ENCODE measurements at places on chromosomes 6 and 20.

DNA sequence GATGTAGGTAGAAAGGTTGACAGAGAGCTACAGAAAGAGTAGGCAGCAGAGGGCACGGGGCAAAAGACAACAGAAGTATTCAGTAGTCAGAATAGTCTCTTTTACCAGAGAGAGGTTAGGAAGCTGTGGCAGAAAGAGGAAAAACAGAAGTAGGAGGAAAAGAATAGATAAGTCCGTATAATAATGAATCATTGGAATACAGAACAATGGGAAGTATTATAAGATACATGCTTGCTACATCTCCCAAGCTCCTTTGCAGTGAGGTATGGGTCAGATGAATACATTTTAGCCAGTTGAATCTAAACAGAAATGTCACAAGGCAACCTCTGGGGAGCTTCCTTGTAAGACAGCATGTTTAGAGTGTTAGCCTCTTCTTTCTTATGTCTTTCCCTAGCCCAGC is 570.5 kb upstream of the CITED2 start:
- peak; percentile 38 for DNase-seq

- DNase-seq: no peak
Measured at GRCh38 chr20:46194409-46194808, 76.3 kb downstream of the CD40 start.

DNA sequence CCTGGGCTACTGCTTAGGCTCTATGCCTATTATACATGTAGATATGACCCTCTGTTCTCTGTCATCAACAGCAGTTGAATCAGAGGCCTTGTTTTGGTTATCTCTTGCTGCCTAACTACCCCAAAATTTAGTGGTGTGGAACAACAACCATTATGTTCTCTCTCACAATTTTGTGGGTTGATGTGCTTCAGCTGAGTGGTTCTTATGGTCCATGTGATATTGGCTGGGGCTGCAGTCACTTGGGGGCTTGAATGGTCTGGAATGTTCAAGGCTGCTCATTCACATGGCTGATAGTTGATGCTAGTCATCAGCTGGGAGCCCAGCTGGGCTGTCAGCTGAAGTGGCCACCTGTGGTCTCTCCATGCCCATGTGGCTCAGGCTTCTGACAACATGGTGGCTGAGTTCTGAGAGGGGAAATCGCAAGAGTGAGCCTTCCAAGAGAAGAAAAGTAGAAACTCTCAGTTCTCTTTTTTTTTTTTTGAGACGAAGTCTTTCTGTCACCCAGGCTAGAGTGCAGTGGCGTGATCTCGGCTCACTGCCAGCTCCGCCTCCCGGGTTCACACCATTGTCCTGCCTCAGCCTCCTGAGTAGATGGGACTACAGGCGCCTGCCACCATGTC is 47.8 kb downstream of the SHLD1 start:
- no peak for DNase-seq

GRCh38 chr6:44855562-44856411 is 468.3 kb downstream of the CDC5L start:
- no peak for DNase-seq

DNA sequence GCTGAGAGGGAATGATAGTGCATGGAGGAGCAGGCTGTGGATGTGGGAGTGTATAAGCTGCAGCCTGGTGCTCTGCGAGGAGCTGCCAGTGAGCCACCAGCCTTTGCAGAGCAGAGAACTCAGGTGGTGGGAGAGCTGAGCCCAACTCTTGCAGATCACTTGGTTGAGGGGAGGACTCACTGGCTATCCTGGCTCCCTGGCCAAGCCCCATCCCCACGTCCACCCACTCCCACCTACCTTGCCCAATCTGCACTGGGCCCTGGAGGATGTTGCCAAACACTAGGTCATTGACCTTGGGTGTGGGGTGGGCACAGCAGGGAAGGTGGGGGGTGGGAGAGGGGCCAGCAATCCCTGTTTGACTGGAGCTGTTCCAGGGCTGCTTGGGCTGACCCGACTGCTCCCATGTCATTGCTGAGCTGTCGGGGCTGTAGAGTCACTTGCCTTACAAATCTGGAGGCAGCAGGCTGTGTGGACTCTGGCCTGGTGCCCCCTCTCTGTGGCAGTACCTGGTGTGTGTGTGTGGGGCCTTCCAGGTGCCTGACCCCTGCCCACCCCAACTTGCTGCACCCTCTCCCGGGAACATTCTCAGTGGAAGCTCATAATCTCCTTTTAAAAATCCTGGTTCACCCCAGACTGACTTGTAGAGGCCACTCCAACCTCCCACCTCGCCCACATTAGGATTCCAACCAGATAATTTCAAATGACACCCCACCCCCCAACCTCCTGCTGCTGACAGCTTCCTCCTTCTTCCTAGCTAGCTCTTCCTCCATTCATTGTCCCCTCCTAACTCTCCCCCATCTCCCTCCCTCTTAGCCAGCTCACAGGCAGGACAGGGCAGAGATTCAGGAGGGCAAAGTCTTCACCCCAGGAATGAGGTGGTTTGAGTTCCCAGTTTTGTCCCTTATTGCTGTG is 162.3 kb downstream of the MRPL14 start:
- no peak for DNase-seq

- DNase-seq: no peak
Measured at GRCh38 chr20:58100731-58101356, 127.6 kb downstream of the ANKRD60 start.

GRCh38 chr20:22465622-22466446 is 118.5 kb downstream of the FOXA2 start:
- DNase-seq: no peak

DNA sequence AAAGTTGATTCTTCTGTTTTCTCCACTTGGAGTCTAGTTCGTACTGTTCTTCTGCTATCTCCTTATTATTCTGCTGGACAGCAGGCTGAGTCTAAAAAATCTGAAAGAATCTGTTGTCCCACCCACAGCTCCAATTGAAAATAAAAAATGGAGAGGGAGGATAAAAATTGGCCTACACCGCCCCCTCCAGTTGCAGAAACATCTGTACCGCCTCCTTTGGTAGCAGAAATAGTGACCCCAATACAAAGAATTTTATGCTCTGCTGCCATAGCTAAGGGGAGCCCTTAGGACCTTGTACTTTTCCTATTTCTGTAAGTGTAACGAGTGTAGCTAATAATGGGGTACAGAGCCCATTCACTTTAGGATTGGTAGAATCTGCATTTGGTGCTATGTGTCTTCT is 4.9 kb upstream of the FKBP1A start:
- peak; percentile 39 for DNase-seq

DNA sequence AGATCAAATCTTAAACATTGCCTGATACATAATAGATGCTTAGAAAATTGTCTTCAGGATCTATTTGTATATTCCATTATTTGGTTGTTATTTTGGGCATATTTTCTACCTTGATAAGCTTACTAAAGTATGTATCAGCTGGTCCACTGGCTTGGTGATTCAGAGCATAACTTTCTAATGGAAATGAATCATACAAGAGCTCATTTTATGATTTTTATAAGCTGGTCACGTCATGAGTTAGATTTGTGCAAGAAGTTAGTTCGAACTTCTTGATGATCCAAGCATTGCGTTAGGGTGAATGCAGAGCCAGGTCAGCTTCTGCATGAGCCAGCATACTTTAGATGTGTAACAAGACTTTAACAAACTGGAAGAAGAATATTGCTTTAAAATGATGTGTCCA is 144.5 kb upstream of the FLRT3 start:
- DNase-seq: peak; percentile 17

DNA sequence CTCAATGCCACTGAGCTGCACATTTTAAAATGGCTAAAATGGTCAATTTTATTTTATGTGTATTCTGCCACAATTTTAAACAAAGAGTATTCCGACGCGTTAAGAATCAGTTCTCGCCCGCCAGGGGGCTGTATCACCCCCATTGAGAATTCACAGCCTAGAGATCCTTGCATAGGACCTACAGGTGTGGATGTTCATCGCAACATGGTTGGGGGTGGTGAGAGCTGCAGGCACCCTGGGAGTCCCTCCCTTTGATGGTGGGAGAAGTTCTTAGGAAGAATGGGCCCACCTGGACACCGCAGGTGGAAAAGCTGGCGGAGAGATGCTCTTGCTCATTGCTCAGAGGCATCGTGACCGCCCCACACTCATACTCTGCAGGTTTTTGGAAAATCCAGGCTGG is 63.5 kb downstream of the SLC2A10 start:
- no peak for DNase-seq

DNA sequence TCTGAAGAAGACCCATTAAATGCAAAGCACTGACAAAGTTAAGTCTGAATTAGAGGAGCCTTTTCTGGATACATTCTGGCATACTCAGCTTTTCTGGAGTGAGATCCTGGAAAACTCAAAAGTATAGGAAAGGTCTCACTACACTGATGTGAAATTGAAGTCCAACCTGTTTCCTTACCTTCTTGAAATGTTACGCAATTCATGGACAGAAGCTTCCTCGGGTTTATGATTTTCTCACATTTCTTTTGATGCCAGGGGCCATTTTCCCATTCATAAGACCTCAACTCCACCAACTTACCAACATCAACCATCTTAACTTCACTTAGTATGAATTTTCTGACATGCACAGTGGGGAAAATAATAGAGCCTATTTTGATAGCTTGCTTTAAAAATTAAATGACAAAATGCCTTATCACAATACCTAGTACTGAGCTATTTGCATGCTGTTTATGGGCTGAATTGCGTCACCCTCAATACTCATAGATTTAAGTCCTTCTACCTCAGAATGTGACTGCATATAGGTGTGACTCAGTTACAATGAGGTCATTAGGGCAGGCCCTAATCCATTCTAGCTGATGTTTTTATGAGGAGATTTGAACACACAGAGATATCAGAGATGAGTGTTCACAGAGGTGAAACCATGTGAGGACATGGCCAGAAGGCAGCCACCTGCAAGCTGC is 73.4 kb upstream of the RAB32 start:
- DNase-seq: no peak

- no peak for DNase-seq
Measured at GRCh38 chr6:51570168-51570921, 517.1 kb downstream of the PKHD1 start.

DNA sequence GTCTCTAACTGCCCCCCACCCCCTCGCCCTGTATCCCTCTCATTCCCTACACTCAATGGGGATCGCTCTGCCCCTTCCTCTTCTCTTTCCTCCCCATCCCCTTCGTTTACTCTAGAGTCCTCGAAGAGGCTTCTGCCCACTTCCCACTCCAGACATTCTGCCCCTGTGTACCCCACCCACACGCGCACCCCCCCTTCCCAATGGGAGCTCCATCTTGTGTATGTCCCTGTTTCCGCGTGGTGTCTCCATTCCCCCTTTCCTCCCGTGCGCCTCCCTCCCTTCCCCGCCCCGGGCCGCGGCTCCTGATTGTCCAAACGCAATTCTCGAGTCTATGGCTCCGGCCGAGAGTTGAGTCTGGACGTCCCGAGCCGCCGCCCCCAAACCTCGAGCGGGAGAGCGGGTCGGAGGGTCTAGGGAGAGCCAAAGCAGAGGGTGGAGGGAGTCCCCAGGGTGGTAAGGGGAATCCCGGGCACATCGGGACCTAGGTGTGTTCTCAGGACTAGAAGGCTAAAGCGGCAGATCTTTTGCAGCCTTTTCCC is 679 bp upstream of the RING1 start:
- DNase-seq: peak; percentile 69

DNA sequence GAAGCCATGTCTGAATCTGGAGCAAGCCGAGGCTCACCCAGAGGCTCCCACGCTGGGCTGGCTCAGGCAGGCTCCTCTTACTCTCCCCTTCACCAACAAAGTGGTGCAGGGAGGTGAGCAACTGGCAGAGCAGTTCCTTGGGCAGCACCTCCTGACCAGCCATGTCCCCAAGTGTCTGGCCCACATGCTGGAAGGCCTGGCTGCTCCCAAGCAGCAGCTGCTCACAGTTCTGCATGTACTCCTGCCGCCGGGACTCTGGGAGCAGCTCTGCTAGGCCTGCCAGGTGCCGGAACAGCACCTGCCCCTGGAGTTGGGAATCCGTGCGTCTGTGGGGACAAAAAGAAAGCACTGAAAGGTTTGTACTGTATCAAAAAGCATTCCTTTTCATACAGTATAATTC is 57.1 kb upstream of the LYRM2 start:
- DNase-seq: no peak

GRCh38 chr6:165417278-165417865 is 108.0 kb upstream of the C6orf118 start:
- DNase-seq: no peak

DNA sequence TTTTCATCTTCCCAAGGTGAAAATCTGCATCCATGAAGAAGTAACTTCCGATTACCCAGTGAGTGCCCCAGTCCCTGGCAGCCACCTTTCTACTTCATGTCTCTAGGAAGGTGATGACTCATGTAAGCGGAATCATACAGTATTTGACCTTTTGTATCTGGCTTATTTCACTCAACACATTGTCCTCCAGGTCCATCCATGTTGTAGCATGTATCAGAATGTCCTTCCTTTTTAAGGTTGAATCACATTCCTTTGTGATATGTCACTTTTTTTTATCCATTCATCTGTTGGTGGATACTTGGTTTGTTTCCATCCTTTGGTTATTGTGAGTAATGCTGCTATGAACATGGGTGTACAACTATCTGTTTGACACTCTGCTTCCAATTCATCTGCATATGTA is 176.3 kb upstream of the CDYL start:
- peak; percentile 43 for DNase-seq

DNA sequence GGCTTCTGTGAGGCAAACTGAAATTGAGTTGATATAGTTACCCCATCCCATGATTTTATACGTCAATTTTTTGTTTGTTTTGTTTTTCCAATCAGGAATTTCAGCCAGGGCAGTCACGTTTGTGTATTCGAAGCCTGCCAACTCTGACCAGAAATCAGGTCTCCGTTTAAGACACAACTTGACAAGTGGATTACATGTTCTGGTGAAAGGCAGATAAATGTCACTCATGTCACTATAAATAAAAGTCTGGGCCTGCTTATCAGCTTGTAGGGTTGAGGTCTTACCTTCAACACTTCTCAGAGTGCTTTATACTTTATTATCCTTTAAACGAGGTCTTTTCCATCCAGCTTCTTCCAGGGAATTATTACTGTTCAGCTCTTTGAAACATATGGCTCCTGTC is 8.4 kb upstream of the XRN2 start:
- DNase-seq: no peak

DNA sequence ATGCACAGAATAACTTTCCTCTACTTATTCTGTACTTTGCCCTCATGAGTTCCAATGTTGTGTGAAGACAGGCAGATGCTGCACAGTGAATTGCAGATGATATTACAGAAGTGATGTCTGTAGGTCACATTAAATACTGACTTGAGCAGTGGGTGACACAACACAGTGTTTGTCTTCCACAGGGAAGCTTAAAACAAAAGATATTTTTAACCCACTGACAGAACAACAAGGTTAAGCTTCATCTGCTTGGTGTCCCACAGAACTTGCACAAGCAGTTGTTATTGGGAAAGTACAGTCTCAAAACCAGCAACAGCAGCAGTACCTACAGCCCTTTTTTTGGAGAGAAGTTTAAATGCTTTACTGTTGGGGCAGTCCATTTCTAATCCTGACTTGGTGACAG is 10.5 kb downstream of the SUMO4 start:
- DNase-seq: no peak

GRCh38 chr20:2806351-2806701 is 5.9 kb upstream of the CPXM1 start:
- DNase-seq: no peak

Measured in cardiac muscle cell (in vitro differentiated cells and primary cell).